ENCODE measurements at places on chromosomes 7 and 10.

DNA sequence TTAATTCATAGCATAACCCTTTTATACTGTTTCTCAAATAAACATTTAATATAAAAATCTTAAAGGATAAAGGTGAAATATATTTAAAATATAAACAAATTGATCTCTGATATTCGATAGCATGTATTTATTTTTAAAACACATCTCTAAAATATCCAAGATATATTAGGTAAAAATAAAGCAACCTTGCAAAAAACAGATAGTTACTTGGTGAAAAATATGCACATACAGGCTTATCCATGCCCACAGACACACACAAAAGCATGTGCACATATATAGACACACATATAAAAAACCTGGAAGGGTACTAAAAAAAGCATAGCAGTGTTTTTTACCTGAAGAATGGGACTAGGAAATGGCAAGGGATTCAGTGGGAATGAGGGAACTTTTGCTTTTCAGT lies 19.8 kb downstream of the POT1 start:
- DNase-seq = no peak

DNA sequence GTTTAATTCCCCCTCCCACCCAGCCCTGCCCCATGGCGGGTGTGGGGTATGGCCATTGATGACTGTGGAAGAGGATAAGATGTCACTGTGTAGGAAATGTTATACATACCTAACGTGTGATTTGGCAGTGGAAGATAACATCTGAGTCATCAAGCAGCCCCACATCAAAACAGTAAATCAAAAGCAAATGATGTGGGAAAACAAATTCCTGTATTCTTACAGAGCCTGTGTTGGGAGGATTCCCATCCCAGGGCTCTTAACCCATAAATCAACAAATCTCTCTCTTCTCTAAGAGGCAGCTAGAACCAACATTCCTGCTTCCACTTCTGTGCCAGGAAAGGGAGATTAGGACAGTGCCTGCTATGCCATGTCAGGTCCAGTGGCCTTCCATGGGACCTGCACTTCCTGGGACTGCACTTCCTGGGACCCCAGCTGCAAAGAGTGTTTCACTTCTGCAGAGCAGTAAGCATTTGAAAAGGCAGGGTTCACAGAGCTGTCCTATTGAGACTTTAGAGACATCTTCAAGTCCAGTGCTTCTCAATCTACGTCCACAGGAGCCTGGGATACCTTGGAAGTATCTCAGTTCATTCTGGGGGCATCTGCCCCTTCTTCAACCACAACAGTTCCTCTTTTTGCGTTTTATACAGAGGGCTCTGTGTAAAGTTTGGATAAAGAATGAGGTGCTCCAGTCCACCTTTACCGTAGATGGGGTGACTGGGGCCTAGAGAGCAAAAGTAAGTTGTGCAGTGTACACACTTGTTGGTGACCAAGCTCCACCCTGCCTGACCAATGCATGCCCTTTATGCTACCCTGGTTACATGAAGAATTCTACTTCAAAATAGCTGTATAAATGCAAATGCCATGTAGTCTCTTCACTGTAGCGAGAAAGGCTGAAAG lies 45.7 kb downstream of the ATXN7L1 start:
- no peak for DNase-seq

DNA sequence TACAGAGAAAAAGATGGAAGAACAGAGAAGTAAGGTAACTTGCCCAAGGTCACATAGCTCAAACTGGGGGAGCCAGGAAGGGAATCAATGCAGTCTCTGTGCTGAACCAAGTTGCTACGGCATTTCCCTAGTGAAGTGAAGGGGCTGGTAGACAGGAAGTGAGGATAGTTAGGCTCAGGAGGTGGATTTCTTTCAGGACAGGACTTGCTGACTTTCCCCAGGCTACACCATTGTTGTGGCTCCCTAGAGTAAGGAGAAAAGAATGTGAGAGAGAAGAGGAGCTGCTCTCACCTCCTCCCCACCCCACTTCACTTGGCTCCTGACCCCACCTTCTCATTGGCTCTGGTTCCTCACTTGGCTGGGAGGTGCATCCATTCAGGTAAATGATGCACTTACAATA lies 316.9 kb downstream of the INHBA start:
- no peak for DNase-seq

DNA sequence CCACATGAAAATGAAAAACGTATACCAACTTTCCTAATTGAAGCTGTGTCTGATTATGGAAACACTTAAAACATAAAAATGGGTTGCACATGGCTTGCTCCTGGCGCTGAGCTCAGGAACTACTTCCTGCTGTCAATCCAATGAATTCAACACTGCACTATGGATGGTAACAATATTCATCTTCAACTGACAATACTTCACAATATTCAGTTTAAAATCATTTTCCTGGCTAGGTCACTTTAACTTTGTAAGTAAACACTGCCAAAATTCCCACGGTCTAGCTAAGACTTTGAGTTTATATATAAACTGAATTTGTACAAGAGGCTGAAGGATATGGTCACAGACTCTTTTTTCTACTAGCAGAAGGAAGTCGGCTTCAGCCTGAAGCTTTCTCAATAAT lies 556.9 kb downstream of the TNS3 start:
- DNase-seq = no peak

DNA sequence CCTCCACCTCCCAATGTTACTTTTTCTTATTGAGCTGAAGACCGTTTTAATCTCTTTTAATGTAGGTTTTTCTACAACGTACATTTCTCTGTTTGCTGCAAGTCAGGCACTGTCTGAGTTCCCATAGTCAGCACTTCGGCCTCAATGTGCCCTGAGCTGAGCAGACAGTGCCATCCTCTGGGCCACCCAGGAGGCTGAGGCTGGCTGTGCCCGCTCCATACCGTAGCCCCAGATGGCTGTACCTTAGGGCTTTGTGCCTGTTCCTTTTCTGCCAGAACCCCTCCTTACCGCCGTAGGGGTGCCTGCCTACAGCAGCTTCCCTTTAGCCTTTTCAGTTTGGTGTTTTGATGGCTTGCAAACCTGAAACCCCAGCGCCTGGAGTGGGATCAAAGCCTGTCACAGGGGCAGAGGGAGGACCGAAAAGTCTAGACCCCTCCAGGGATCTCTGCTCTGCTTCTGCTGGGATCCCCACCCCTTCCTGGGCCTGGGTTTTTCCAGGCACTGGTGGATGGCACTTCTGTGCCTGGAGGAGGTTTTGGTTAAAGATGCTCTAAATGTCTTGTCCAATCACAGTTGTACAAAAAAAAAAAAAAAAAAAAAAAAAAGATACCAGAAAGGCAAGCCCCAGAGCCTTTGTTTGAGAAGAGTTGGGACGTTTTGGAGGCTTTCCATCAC lies 9.0 kb downstream of the AGAP3 start:
- no peak for DNase-seq

GRCh38 chr7:14341200-14341775 lies 351.8 kb upstream of the ETV1 start:
- no peak for DNase-seq

DNA sequence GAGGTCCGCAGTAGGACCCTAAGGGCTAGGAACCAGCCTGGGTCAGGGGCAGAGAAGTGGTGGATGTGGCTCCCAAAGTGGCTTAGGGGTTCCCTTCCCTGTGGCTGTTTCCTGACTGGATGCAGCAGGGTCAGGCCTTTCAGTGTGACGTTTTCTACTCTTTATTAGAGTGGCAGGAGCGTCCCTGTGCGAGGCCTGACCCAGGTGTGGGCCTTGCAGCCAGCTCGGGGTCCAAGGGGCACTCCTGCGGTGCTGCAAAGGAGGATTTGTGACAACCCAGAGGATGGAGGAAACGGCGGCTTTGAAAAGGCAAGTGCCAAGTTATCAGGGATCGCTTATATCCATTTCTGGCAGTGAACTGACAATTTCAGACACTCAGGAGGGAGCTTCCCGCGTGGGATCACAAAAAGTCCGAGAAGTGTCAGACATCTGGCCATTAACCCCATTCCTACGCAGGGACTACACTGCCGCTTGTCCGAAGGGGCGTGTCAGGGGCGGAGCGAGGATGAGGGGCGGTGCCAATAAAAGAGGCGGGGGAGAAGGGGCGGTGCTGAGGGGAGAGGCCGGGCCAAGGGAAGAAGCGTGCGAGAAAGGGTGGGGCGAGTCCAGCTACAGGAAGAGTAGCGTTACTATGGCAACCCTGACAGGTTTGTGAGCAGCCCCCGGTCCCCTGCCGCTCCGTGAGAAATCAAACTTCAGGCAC lies 98.8 kb upstream of the ZNF722 start:
- peak; percentile 3 for DNase-seq

DNA sequence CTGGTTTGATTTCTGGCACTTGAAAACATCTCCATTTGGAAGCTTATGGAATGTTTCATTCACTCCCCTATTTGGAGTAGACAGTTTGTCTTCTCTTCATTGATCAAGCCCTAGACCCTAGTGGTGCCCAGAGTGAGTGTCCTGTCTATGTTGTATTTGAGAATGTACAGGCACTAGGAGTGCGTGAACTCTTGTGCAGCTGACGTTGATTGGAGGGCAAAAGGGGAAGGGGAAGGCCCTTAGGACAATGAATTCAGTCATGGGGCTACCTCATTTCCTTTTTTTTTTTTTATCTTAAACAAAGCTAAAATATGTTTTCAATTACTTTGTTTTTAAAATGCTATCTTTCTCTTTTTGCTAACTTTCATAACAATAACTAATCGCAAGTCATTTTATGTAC lies 66.5 kb downstream of the ADD3 start:
- DNase-seq = no peak

Data from GM12865 (cell line).